ENCODE measurements at places on chromosomes 2 and 18.
A peak's percentile ranks its signal among the peaks of the same experiment; 100 is the strongest.

GRCh38 chr2:65511306-65511705 is 78.9 kb upstream of the SPRED2 start:
- DNase-seq = no peak

GRCh38 chr2:190909680-190910079 is 29.1 kb downstream of the GLS start:
- no peak for DNase-seq

DNA sequence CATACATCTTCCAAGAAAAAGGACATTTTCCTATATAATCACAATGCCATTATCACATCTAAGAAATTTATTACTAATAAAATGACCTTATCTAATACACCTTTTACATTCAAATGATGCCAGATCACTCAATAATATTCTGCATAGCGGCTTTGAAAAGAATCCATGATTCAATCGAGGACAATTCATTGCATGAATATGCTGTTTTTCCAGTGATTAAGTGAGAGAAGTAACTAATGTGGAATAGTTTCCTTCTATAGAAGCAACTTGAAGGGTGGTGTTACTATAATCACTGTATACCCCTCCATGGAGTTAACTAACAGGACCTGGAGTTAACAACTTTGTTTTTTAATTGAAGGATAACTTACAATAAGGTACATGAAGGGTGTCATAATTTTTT is 9.1 kb downstream of the PLEK start:
- DNase-seq = no peak

DNA sequence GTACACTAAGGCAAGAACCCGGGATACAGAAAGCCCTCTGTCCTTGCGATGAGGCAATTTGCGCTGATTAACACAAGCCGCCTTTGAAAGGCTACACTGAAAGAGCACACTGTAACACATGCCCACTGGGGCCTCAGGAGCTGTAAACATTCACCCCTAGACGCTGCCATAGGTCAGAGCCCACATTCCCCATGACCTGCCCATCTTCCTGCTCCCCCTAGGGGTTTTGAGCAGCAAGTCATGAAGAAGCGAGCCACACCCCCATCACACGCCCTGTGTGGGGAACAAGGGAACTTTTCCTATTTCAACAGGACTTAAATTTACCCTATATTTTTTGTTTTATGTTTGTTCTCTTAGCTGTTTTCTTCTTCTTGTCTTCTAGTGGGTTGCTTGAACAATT is 47.8 kb upstream of the SLC4A10 start:
- DNase-seq = no peak

GRCh38 chr2:227570615-227571014 is 28.1 kb upstream of the SCYGR2 start:
- no peak for DNase-seq

DNA sequence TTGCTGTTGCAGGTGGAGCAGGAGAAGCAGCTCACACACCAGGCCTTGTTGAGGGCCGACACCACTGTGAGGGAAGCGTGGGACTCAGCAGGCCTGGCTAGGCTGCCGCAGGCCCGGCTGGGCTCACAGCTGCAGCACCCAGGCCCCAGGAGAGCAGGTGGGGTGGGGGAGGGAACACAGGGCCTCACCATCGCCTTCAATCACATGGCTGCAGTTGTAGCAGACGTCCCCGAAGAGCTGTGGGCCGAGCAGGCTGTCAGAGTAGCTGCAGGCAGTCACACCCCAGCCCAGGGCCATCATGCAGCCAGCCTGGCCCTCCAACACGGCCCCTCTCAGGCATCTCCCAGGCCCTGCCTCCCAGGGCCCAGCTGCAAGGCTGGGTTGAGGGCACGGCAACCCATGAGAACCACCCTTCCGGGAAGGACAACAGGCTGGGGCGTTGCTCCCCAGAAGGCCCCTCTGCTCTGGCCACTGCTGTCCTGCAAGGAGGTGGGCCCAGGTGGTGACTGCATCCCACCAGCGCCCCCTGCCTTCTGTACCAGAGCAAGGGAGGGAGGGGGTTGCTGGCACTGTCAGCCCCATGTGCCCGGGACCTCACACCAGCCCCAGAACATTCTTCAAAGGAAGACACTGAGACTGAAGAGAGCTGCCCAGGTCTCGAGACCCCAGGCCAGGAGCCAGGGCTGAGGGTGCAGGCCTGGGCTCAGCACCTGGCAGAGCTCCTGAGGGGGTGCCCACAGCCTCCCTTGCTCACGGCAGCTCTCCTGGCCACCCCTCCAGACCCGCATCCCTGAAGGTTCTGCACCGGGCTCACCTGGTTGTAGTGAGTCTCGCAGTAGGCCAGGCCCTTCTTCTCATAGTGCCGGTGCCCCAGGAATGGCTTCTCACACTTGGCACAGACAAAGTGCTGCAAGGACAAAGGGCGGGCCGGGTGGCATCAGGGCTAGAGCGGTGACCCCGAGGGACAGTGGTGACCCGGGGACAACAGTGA is 5.6 kb upstream of the GPR17 start:
- DNase-seq = no peak

DNA sequence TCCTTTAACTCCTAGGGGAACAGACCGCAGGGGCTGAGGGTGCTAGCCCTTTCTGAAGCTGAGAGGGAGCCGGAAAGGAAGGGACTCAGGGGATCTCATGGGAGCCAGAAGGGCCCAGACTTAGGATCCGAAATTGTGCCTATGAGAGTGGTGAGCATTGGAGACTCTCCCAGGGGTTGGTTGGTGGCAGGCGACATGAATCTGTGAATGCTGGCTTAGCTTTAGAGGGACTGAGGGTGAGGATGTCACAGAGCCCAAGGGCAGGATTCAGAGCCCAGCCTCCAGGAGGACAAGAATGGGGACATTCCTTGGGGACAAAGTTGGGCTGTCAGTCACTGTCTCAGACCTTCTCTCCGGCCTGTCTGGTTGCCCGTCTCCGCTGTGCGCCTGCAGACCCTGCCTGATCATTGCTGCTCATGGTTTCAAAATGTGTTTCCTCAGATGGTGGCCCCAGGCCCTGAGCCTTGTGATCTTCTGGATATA is 17.5 kb downstream of the GNLY start:
- DNase-seq = no peak

DNA sequence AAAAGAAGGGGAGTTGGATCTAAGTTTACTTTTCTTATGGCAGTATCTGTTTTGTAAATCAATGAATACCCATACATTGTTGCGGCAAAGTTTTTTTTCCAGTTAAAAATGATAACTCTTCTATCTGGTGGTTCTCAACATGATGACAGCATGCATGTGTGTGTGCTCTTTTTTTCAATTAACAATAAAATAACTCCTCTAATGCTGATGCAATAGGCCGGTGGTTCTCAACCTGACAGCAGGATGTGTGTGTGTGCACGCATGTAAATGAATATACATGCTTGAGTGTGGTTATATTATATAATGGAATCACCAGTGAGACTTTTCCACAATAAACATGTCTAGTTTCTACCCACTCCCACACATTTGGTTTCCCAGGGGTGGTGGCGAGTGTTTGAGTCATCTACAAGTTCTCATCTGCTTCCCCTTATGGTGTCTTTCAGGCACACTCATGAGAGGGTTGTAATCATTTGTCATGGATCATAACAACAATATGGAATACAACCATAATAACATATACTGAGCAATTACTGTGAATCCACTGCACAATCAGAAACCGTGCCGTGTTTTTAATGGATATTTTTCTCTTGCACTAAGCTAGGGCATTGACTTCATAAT is 31.2 kb downstream of the PARD3B start:
- DNase-seq = no peak

- DNase-seq = no peak
These were observed 90.1 kb upstream of the COL3A1 start for GRCh38 chr2:188884046-188884445.

DNA sequence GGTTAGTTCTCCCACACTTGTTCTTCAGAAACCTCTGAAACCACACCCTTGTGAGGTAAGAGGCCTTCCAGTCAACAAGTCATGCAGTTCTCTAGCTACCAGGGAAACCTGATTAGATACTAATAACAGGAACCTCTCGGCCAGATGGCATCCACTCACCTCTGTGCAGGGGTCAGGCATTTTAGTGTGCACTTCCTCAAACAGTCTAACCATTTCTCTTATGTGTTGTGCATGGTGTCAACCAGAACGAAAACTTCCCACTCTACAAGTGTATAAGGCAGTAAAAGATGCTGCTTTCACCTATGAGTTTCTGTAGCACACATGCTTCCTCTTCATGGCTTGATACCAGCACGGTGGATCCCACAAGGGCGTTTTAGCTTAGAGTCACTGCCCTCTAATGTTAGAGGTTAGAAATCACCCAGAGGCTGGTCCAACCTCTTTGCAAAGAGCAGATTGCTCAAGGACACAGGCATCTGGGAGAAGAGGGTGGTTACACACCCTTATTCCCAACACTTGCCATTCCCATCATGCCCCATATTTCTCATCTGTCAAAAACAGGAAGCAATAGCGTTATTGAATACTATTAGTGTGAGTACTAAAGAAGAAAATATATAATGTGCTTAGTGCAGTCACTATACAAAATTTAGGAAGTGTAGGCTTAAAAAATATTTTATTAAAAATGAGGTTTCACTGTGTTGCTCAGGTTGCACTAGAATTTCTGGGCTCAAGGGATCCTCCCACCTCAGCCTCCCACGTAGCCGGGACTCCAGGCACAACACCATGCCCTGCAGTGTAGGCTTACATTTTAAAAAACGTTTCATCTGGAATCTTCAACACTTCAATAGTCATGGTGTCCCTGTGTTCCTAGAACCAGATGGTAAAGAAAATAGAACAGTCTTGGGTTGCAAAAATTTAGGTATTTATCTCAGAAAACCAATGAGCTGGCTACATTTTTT is 34.5 kb upstream of the RAB31 start:
- DNase-seq = peak; percentile 99

GRCh38 chr2:142867136-142867535 is 10.3 kb upstream of the KYNU start:
- DNase-seq = peak; percentile 96

- no peak for DNase-seq
These were observed 203.5 kb upstream of the TMEFF2 start for GRCh38 chr2:192398236-192398635.

- no peak for DNase-seq
These were observed 47.5 kb upstream of the ZNF397 start for GRCh38 chr18:35193316-35193715.

- DNase-seq = no peak
These were observed 1383.2 kb downstream of the LRP1B start for GRCh38 chr2:140747665-140748064.

- DNase-seq = no peak
These were observed 122.4 kb upstream of the ZNF236 start for GRCh38 chr18:76699923-76700322.

- peak; percentile 57 for DNase-seq
These were observed 767.0 kb downstream of the SLC4A3 start for GRCh38 chr2:220394433-220394832.

GRCh38 chr18:63161032-63161760 is 158.4 kb downstream of the BCL2 start:
- DNase-seq = no peak

GRCh38 chr2:175792199-175792598 is 209.9 kb downstream of the LNPK start:
- no peak for DNase-seq

- no peak for DNase-seq
These were observed 455 bp upstream of the AGAP1 start for GRCh38 chr2:235493402-235493774.

DNA sequence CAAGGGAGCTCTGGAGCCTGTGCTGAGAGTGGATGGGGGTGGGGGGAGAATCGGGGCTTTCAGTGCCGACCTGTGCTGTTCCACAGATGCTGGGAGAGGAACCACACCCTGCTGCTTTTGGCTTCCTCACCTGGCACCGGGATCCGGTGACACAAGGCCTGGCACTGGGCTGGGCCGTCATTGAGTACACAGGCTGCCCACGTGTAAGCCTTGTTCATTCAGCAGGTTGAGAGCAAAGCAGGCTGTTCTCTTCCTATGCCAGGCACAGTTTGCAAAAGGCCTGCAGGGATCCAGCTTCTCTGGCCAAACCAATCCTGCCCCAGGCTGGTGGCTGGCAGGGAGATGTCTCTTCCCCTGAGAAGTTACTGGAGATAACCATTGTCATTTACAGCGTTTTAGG is 17.1 kb downstream of the TRIB2 start:
- DNase-seq = no peak

DNA sequence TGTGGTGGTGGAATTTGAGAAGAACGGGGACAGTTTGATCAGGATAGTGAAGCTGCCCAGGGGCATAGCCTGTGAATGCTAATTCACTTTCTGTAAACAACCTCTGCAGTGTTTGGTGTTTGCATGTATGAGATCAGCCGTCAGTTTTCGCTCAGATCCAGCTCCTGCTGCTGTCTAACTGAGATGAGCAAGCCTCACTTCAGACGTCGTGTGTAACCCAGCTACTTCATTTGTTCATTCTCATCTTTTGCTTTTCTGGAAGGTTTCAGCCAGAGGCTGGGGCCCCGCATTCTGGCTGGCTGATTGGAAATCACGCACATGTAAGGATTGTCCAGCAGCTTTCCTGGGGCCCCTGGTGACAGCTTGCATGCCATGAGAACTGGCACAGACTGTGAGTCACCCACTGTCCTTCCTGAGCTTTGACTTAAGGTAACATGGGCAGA is 48.9 kb downstream of the LDLRAD4 start:
- DNase-seq = no peak

DNA sequence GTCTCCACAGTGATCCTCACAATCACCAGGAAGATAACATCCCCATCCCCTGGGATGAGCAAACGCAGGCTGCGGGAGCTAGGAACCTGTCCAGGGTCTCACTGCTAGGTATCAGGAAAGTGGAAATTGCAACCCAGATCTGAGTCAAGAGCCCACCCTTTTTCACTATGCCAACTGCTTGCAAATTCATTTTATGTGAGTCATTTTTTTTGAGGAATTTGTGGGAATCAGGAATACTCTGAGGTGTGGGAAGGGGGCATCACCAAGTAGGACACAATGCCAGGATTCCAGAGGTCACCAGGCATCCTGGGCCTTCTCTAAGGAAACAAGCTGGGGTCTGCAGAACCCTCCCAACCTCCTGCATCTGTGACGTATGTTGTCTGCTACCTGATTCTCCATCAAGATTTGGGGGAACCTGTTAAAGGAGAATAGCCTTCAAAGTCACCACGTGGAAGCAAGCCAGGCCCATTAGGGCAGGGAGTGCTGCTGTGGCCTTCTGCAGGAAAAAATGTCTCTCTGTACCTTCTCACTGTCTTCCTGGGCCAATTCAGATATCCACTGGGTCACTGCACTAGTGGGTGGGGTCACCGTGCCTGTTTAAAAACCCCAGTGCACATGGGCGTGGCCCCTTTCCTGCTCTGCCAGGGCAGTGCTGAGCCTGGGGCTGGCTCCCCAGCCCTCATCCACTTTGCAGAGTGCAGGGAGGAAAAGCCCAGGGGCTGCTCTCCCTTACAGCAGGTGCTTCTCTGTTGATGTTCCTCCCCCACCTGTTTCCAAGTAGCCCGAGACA is 50.2 kb downstream of the MCFD2 start:
- no peak for DNase-seq

GRCh38 chr18:50879302-50880118 is 592 bp downstream of the ME2 start:
- DNase-seq = peak; percentile 34

DNA sequence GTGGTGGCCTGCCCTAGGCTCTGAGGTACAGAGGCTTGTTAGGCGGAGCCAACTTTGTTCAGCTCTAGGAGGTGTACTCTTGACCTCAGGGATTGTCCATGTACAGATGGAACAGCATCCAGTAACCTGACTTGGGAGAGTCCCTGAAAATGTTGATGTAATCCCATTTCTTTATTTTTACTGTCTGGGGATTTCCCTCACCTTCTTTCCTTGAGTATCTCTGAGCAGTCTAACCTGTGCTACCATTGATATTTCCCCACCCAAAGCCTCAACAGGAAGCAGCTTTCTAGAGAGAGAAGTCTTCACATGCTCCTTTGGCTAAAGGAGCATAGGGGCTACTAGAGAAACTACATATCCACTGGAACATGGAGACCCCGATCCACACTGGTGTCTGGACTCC is 10.4 kb downstream of the IL36A start:
- peak; percentile 55 for DNase-seq

Data from bronchial epithelial cell (primary cell).